ENCODE measurements at places on chromosomes 13 and 19.
A peak's percentile ranks its signal among the peaks of the same experiment; 100 is the strongest.

DNA sequence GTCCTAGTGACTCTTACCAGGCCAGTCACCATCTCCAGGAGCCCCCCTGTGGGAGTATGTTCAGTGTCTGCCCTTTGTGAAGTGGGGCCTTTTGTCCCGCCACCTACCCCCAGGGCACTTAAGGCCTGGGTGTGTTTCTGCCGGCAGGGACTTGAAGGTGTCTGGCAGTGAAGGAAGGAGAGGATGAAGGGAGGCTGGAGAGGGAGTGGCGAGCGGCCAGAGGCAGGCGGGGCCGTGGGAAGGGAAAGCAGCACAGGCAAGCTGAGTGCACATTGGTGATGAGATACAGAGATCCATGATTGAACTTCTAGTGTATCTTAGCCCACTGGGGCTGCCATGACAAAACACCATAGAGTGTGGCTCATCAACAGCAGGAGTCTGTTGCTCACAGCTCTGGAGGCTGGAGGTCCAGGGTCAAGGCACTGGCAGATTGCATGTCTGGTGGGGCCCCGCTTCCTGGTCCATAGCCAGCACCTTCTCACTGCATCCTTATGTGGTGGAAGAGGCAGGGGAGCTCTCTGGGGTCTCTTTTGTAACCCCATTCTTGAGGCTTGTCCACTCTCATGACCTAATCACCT is 17.5 kb downstream of the CUL4A start:
- no peak for DNase-seq

GRCh38 chr19:31145007-31145406 is 204.2 kb downstream of the TSHZ3 start:
- DNase-seq: no peak

- peak; percentile 23 for DNase-seq
Measured at GRCh38 chr19:10800488-10800887, 35.5 kb downstream of the TMED1 start.

- no peak for DNase-seq
Measured at GRCh38 chr13:20891768-20892167, 10.8 kb downstream of the XPO4 start.

DNA sequence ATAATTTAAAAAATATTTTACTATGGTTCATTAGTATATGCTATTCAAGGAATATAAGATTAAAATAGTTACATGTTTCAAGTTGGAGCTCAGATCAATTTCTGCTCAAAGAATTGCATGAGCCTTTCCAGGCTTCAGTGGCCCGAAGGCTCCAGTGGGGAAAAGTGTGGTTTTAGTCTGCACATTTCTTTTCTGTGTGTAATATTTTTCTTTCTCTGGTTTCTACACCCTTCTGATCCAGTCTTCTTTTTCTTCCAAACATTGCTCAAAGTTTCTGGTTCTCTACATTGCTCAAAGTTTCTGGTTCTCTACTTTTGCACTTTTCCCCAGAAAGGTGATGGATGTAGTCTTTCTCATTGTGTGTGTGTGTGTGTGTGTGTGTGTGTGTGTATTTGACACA is 64.7 kb upstream of the OXGR1 start:
- no peak for DNase-seq

DNA sequence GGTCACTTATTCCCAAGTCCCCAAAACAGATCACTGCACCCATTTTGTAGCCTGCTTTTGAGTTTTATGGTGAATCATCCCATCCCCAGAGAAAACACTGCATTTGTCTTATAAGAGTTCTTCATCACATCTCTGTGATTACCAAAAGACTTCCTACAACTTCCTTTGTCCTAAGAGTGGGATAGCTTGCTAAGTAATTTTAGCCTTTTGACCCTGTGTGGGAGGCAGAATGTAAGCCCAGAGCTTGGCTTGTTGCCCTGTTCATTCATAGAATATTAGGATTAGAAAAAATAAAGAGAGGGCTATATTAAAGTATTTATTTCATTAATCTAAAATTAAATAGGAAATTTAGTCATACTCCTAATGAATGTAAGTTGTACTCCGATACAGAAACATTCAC is 213.3 kb downstream of the MZT1 start:
- DNase-seq: no peak

DNA sequence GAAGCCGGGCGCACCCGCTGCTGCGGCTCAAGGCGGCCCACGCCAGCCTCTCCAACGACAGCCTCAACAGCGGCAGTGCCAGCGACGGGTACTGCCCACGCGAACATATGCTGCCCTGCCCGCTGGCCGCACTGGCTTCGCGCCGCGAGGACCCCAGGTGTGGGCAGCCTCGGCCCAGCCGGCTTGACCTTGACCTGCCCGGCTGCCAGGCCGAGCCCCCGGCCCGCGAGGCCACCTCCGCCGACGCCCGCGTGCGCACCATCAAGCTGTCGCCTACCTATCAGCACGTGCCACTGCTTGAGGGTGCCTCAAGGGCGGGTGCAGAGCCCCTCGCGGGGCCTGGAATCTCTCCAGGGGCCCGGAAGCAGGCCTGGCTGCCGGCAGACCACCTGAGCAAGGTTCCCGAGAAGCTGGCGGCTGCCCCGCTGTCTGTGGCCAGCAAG is 13.0 kb downstream of the C19orf25 start:
- DNase-seq: no peak

DNA sequence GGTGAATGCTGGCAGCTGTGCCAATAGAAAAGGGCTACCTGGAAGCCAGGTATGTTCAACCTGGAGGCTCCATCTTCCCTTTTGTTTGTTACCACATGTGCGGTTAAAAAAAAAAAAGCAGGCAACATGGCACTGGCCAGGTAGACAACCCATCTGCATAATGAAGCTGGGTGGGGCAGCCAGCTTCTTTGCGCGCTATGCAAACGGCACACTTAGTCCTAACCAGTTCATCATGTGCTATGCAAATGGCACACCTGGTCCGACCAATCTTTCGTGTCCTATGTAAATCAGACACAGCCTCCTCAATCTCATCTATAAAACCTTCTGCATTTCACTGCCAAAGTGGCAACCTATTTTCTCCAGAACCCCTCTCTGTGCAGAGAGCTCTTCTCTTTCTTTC is 11.3 kb upstream of the IGSF23 start:
- DNase-seq: no peak

- DNase-seq: no peak
Measured at GRCh38 chr13:52348071-52348470, 57.9 kb downstream of the THSD1 start.

DNA sequence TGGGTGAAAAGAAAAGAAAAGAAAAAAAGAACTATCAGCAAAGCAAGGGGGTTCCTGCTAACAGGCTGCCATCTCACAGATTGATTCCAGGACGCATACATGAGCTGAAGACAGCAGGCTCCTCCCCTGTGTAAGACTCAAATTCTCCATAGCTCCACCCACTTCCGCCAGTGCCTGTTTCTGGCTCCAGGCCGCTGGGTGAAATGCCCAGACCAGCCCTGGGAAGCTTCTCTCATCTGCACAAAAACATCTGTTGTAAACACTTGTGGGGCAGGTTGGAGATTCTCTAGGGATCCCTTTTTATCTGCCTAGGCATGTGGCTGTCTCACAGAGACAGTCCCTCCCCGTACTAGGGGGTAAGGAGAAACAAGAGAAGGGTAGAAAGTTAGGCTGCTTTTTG is 1054.4 kb upstream of the SPRY2 start:
- no peak for DNase-seq

DNA sequence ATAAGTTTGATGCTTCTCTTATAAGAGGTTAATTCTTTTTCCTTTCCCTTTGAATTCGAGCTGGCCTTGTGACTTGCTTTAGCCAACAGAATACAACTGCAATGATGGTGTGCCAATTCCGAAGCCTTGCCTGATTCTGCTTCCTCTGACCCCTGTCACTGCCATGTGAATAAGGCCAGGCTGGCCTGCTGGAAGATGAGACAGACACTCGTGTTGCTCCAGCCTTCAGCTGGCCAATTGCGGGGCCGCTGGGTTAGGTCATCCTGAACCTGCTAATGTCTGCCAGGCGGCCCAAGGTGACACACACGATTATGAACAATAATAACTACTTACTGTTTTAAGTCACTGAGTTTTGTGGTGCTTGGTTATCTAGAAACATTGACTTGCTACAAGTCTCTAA is 352.0 kb downstream of the MYO16 start:
- no peak for DNase-seq

- DNase-seq: no peak
Measured at GRCh38 chr13:36683701-36684100, 9.9 kb downstream of the SERTM1 start.

DNA sequence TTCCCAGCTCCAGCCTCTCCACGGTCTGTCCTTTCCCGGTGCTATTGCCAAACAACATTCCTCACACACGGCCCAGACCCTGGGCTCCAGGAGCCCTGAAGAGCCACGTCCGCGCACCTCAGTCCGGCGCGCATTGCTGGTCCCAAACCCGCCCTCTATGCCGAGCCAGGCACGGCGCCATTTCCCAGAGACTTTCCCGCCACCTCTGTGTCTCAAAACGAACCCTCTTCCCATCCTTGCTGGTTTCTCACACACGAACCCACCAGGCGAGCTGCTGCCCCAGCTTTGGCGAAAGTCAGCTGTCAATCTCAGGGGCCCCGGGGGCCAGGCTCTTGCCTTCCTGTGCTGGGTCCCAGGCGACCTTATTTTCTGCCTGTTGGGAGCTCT is 28.0 kb upstream of the F7 start:
- DNase-seq: no peak

DNA sequence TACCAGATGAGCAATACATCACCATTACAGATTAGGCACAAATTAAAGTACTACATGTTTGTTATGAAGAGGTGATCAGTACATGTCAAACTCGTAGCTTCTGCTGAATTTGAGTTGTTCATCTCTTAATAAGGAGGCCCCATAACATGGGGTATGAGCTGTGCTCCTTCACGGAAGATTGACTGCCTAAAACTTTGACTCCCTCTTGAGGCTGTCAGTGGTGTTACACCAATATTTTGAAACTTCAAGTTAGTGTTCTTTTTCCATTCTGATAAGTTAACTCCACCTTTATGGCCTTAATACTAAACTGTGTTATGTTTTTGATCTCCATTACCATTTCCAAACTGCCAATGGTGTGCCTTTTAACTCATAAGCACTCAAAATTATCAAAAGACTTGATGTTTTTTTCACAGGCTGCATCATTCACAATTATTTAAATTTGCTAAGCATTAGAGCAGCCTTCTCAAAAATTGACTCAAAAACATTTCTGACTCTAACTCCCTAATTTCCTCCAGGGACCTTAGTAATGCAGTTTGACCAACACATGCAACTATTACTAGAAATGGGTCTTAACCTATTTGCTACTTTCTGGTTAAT is 1591.5 kb downstream of the PCDH9 start:
- peak; percentile 35 for DNase-seq

- no peak for DNase-seq
Measured at GRCh38 chr19:15466851-15467733, 2.7 kb upstream of the RASAL3 start.

- DNase-seq: no peak
Measured at GRCh38 chr13:24181991-24182702, 21.6 kb downstream of the SPATA13 start.

DNA sequence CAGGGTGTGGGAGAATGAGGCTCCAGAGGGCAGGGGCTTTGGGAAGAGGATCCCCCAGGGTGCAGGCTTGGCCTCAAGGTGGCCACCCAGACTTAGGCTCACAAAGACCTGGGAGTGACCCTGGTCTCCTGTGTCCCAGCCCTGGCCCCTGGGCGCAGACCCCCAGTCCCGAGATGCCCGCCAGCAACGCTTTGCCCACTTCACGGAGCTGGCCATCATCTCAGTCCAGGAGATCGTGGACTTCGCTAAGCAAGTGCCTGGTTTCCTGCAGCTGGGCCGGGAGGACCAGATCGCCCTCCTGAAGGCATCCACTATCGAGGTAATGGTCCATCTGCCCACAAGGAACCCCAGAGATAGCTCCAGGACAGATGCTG is 2.6 kb downstream of the NR1H2 start:
- no peak for DNase-seq

- DNase-seq: no peak
Measured at GRCh38 chr19:35052599-35053190, 11.2 kb downstream of the HPN start.

DNA sequence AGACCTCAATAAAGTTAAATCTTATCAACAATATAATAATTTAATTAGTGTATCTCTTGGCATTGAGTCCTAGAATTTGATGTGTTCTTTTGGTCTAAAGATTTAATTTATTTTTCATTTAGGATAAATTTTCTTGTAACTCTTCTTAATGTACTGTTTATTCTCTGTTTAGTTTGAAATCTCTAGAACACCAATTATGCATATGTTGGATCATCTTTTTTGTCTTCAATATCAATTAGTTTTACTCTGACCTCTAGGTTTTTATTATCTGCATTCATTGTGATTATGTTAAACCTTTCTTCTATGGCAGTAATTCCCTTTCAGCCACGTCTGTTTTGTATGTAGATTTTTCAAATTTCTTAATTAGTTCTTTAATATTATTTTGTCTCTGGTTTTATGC is 93.8 kb upstream of the ARHGEF7 start:
- DNase-seq: no peak

DNA sequence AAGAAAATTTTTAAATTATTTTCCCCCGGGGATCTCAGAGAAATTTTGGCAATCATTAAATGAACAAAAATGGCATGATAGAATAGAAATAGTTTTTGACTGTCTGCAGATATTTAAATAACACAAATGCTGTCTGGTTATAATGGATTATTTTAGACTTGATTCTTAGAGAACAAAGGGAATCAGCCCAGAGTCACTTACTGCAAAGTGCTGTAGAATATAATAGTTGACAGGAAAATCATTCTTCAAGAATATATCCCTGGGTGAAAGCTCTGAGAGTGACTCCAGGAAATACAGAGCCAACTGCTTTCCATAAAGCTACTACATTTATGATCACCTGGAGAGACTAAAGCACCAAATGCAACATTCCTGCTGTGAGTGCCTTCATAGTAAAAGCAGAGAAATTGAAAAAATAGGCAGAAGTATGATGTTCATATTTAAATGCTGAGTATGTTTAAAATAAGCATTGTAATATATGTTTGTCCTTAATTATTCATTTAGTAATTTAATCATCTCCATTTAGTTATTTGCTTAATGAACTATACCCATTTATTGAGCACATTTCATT is 1765.8 kb downstream of the SLITRK1 start:
- DNase-seq: no peak

DNA sequence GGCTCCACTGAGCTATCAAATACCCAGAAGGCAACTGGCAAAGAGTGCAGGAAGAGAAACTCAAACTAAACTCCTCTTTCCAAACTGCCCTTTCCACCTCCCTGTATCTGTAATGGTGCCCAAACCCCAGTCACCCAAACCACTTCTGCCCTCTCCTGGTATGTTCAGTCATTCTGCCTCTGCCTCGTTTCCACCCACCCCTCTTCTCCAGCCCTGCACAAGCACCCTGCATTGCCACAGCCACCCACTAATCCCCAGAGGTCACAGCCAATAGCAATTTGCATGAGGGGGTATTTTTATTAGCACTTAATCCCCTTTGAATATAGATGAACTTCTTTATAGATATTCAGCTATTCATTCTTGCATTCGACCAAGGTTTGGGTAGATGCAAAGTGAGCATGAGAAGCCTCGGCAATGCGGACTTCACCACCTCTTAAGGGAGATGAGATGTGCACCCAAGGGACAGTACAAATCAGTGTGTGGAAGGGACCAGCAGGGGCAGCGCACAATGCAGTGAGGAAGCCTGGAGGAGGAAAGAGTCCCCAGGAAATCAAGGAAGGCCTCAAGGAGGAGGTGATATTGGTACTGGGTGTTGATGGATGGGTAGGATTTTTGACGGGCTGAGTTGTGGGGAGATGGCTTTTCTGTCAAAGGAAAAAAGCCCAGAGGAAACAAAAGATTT is 12.4 kb downstream of the TMEM272 start:
- peak; percentile 56 for DNase-seq

- DNase-seq: no peak
Measured at GRCh38 chr19:47316513-47316912, 6.9 kb downstream of the C5AR1 start.

GRCh38 chr19:30420881-30421280 is 48.7 kb downstream of the ZNF536 start:
- no peak for DNase-seq

- no peak for DNase-seq
Measured at GRCh38 chr19:677601-678436, 1.6 kb downstream of the FSTL3 start.
